ENCODE measurements at places on chromosomes 11 and 22.

GRCh38 chr22:35451592-35451991, 51.7 kb downstream of the MCM5 start:
- DNase-seq, result no peak

DNA sequence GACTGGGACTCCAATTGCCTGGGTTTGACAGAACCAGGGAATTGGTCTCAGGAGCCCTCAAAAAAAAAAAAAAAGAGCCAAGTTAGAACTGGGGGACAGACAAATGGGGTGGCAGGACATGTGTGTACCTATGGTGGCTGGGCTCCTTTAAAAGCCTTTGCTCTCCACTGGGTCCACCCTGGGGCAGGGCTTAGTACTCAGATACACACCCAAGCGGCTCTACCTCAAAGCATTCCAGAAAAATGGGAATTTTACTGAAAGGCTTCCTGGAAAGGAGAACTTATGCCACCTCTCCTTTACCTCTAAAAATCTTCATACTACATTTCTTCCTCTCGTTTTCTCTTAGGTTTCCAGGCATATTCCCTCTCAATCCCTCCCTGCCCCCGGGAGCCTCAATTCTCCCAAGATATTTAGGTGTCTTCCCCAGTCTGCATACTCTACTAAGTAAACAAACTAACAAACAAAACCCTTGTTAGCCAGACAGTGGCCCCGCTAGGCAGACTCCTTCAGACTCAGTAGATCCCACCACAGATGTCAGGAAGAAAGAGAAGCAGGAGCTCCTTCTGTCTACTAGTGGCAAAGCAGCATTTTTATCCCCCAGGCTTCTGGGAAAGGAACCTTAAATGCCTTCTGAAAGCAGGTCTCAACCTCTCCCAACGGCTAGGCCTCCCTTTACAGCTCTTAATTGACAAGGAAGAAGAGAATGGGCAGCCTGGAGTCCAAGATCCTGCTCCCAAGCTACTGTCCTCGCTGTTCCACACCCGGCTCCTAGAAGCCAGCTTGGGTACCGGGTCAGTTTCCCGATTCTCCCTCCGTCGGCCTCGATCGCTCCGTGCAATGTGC, 653 bp downstream of the PCSK7 start:
- no peak for DNase-seq

DNA sequence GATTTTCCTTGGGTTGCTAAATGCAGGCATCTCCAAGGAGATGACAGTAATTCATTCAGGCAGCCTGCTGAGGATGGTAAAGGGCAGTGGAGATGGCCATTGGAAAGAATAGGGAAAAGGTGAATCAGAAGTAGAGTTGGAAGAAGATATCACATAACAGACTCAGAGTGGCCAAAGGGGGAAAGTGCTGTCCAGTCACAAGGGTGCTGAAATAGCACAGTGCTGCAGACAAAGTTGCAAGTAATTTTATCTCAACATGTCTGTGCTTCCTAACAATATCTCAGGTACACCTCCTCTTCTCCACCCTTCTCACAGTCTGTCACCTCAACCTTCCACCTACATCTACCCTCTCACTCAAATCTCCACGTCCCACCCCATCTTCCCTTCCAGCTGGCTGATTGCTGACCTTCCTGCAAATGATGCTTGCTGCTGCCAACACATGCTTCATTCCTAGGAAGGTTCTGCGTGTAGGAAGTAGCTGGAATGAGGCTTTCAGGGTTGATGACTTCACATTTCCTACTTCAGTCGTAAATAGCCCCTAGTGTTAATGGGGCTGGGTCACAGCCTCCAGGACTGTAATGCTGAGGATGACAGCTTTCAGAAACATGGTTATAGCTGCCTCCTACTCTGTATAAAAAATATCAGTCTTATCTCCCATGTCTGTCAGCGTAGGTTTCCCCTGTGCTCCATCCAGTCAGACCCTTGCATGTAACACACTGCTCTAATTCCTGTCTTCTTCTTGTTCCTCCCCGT, 123.9 kb downstream of the CTNND1 start:
- peak; percentile 36 for DNase-seq

DNA sequence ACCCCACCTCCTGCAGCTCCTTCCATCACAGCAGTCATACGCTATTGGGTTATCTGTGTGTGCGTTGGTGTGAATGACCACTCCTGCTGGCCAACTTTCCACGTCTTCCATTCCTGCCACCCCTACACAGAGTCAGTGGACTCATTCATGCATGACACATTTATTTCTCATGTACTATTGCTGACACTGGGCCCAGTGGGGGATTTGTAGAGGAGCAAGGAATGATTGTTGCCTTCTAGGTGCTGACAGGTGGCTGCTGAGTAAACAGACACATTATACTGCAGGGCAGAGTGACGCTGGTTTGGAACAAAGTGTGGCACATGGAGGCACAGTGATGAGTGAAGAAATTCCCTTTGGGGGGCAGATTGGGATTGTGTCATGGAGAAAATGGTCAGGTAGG, 113.9 kb downstream of the CCDC81 start:
- DNase-seq, result peak; percentile 29

GRCh38 chr11:63462137-63462536, 28.8 kb downstream of the PLAAT5 start:
- no peak for DNase-seq

Measured in renal cortical epithelial cell (primary cell).